Activated T-helper 1 cell treated with Interleukin-2 at 50 U/mL for 16 hours (primary cell): ENCODE measurements at places on chromosomes 6 and 20.

- DNase-seq = no peak
These were observed 117.2 kb upstream of the FERMT1 start for GRCh38 chr20:6240059-6240458.

GRCh38 chr6:14924126-14925024, 321.5 kb upstream of the JARID2 start:
- no peak for DNase-seq

GRCh38 chr6:162187168-162187935, 540.2 kb downstream of the PRKN start:
- DNase-seq = no peak

DNA sequence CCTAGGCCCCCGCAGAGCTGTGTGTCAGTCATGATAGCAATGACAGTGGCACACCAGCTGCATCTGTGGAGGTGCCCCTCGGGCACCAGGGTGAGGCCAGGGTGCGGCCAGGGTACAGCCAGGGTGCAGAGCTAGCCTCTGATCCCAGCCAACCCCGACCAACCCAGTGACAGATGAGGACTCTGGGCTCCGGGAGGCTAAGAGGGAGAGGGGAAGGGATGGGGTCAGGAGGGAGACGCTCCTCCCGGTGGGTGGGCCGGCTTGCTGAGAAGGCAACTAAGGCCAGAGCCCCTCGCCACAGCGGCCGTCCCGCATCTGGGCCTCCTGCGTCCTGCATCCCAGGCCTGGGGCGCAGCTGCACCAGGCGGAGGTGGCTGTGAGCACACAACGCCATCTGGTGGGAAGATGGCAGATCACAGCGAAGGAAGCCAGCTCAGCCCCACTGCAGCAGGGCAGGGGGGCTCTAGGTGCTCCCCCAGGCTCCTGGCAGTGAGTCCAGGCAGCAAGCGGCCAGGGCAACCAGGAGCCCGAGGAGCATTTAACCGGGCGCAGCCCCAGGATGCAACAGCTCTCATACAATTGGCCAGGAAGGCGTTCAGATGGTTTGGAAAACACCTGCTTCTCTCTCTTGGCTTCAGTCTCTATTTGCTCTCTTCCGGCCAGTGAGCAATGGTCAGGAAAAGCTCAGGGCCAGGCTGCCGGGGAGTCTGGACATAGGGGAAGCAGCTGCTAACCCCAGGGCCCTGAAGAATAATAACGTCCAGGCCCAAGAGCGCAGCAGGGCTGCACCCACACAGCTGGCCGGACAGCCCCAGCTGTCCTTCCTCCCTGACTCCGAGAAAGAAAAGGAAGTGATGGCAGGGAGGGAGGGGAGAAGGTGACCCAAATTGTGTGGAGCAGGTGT, 169.4 kb downstream of the TAF4 start:
- DNase-seq = no peak

DNA sequence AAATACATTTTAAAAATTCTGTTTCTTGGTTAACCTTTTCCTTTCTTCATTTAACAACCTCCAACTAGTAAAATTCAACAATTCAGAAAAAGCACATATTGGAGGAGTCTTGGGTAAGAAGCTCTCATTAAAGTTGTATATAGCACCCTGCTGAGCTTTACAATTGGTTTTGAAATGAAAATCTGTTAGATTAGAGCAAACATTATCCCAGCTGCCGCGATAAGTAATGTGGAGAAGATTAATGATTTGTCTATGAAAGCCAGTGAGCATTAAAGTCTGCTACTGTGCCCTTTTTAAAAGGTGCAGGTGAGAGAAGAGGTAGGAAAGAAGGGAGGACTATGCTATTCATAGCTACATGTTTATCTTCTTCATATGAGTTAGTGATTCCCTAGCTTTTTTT, 201.5 kb downstream of the ZFAND3 start:
- no peak for DNase-seq

DNA sequence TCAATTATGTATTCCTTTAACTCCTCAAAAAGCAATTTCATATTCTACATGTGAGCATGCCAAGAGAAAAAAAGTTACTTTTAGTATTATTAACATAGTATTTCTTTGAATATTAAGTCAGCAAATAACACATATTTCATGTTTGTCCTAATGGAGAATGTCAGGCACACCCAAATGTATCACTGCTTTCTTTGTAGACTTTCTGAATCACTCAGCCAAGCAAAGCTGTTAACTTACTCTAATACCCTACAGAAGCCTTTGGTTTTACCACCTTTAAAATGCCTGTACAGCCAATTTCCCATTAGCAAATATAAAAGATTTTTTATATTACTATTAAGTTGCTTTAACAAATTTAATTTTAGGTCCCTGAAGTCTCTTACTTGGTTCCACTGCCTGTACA, 23.8 kb downstream of the FRK start:
- DNase-seq = no peak

- no peak for DNase-seq
These were observed 3.8 kb upstream of the NCOA5 start for GRCh38 chr20:46093531-46093930.

DNA sequence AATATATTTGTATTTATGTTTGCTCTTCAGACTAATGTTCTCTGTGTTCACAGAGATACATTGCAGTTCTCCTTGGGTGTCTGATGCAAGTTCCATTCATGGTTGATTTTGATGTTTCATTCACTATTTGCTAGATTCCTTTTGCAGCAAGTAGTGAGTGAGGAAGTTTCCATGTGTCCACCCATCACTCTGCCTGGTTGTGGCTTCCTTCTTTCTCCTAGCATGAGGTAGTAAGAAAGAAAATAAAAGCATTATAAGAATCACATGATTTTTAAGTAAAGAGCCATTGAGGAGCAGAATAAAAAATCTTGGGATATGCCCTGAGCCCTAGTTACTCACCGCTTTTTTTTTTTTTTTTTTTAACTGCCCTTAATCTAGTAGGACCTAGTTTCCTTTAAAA, 8.7 kb downstream of the SASH1 start:
- DNase-seq = no peak

- no peak for DNase-seq
These were observed 30.4 kb upstream of the TRERF1 start for GRCh38 chr6:42482174-42482573.

- DNase-seq = no peak
These were observed 38.7 kb upstream of the RFPL4B start for GRCh38 chr6:112308476-112308875.

- peak; percentile 20 for DNase-seq
These were observed 31.9 kb downstream of the NSFL1C start for GRCh38 chr20:1434571-1435336.

GRCh38 chr20:21127201-21127981, 1.5 kb downstream of the KIZ start:
- no peak for DNase-seq

- DNase-seq = no peak
These were observed 339.0 kb downstream of the TPBG start for GRCh38 chr6:82702574-82702973.

DNA sequence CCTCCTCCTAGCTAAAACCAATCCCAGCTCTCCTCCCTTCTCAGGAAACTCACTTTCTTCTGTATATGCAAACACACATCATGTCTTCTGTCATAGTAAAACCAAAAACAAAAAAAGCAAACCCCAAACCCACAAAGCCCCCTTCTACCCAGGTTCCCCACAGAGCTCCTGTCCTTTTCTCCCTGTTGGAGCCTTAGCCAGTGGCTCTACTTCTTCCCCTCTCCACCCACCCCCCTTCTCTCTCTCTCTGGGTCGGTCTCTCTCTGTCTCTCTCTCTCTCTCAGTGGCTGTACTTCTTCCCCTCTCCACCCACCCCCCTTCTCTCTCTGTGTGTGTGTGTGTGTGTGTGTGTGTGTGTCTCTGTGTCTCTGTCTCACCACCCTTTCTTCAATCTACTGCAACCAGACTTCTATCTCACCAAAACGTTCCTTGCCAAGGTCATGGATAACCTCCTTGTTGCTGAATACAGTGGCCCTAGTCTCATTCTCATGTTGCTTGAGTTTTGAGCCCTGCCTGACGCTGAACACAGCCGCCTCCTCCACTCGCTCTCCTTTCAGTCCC, 8.7 kb upstream of the OSER1 start:
- DNase-seq = no peak

DNA sequence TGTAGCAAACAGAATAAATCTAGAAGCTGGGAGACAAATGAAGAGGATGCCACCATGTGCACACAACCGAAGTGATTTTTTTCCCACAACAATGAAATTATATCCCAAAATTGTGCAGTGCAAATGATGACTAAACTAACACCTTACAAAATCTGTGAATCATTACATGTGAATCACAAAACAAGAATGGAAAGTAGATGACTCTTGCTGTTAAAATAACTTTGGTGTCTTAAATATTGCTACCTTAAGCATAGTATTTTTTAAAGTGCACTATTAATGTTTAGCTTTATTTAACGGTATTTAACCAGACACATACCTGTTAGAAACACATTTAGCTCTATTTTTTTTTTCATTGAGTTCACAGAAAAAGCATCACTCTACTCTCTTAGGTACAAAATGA, 190.8 kb downstream of the TBC1D32 start:
- DNase-seq = no peak

- DNase-seq = no peak
These were observed 8.8 kb upstream of the C20orf203 start for GRCh38 chr20:32682508-32682987.

DNA sequence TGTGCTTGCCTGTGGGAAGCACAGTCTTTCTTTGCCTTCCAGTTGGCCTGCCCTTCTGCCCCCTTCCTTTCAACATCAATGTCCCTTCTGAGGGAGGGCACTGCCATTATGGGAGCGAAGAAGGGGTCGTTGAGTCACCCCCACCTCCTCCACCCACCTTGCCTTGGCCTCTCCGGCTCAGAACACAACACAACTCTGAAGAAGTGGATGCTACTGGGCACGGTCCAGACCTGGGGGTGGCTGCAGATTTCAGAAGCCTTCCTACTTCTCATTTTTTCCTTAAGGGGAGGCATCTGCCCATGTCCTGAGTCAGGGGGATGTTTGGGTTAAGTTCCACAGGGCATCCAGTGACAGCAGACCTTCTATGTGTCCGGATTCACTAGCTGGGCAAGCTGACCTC, 72.1 kb downstream of the GFOD1 start:
- no peak for DNase-seq

DNA sequence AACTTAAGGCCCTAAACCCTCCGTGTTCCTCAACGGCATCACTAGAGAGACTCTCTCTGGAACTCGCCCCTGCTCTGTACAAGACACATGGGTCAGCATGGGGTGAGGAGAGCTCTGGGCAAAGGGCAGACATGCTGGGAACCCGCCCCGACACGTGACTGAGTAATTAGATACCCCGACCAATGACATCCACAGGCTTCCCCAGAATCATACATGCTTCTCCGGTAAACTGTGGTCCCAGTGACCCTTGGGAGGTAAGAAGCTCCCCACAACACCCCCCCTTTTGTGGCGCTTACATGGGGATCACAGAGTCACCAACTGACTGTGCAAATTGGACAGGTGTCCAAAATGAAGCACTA, 31.7 kb upstream of the RPS6KA2 start:
- no peak for DNase-seq

DNA sequence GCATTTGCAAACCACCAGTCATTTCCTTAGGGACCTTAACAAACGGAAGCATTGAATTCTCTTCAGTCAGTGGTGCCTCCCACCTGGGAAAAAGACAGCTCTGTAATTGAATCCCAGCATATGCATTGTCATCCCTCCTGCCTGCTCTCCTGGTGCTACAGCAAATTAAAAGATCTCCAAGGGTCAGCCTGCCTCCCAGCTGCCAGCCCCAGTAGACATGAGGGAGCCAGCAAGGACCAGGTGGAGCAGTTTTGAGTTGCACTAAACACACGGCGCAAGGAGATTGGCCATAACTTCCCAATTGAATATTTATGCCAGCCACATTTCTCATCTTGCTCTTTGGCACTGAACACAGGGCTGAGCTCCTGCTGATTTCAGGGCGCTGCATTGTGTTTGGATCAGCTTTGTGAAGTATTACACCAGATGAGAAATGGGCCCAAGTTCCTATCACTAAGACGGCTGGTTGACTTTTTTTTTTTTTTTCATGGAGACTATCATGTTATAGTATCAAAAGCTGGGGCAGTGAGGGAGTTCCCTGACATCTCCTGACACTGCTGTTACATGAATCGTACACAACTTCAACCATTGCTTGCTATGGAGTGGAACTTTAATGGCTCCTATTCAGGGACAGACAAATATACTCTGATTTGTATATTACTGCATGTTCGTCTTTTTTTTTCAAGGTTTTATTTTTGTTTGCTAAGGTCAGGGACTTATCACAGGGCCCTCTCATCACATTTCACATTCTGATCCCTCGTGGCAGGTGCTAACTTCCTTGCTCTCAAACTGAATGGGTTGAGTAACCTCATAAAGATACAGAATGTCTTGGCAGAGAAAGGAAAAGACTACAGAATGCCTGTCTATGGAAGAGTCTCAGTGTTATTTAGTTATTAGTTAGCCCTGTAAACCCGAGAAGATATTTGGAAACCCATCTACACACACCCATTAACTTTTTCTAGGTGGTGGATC, 191.1 kb downstream of the EYA4 start:
- no peak for DNase-seq

- no peak for DNase-seq
These were observed 3.9 kb downstream of the SLC22A2 start for GRCh38 chr6:160254467-160255312.

- no peak for DNase-seq
These were observed 53.7 kb upstream of the MPC1 start for GRCh38 chr6:166436195-166437139.

- no peak for DNase-seq
These were observed 61.3 kb downstream of the TRERF1 start for GRCh38 chr6:42390228-42390934.

GRCh38 chr20:35680452-35681183, 15.9 kb upstream of the CPNE1 start:
- DNase-seq = no peak

GRCh38 chr6:7921632-7922092, 11.1 kb upstream of the TXNDC5 start:
- DNase-seq = no peak

DNA sequence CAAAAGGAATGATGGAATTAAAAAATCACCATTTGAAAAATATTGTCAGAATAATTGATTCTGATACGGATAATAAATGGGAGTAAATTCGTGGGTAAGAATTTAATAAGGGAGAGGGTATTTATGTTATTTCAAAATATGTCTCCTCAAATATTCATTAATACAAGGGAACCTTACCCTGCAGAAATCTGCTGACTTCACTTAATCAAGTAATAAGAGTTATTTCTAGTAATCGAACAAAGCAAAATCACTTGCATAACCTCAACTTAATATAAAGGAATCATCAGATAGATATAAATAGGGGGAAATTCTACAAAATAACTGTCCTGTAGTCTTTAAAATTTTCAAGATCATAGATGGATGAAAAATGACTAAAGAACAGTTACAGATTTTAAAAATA, 1164.7 kb upstream of the GJE1 start:
- DNase-seq = no peak
